Type B pancreatic cell (in vitro differentiated cells): ENCODE measurements at places on chromosomes 13 and 19. TPM values are rescaled to one million over a fixed set of nuclear protein-coding genes. Genes with fewer than 3 reads are reported as not detected.

DNA sequence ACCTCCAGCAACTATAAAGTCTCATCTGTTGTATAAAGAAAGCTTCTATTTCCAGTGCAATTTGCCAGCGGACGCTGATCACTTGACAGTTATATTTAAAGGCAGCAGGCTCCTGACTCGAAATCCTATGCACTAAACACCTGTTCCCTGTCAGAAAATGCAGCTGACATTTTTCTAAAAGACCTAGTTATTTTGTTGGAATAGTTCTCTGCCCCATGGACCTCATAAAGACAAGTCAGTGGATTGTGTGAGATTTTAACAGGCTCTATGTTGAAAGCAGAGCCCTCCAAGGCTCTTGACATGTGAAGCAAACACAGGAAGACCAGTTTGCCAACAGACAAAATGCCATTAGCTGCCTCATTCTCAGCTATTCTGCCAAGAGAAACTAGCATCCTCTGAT is 304.7 kb upstream of the KLF12 start:
- peaks cover 4% of the 10 kb centered on the region for H3K27me3 ChIP-seq
- H3K4me3 ChIP-seq = no peak overlapping the region
- H3K27ac ChIP-seq = no peak overlapping the region
- no peaks in the 10 kb centered on the region for H3K36me3 ChIP-seq
- DNase-seq = no peak
- H3K4me1 ChIP-seq = no peaks in the 10 kb centered on the region

GRCh38 chr19:17526922-17527321 is 15.5 kb downstream of the PGLS start:
- no peak for DNase-seq
- H3K27me3 ChIP-seq = peaks cover 5% of the 10 kb centered on the region
- no peaks in the 10 kb centered on the region for H3K4me1 ChIP-seq
- H3K4me3 ChIP-seq = no peak overlapping the region

- no peak for DNase-seq
- no peak overlapping the region for H3K4me3 ChIP-seq
- H3K27ac ChIP-seq = no peak overlapping the region
- H3K4me1 ChIP-seq = peaks cover 16% of the 10 kb centered on the region
- no peaks in the 10 kb centered on the region for H3K36me3 ChIP-seq
These were observed 99.4 kb upstream of the ZNF507 start for GRCh38 chr19:32246006-32246405.

GRCh38 chr13:112980434-112980833 is 11.4 kb downstream of the MCF2L start:
- H3K4me1 ChIP-seq = no peaks in the 10 kb centered on the region
- DNase-seq = no peak
- H3K27me3 ChIP-seq = no peaks in the 10 kb centered on the region
- H3K36me3 ChIP-seq = no peaks in the 10 kb centered on the region
- H3K4me3 ChIP-seq = no peak overlapping the region
- H3K27ac ChIP-seq = no peak overlapping the region

DNA sequence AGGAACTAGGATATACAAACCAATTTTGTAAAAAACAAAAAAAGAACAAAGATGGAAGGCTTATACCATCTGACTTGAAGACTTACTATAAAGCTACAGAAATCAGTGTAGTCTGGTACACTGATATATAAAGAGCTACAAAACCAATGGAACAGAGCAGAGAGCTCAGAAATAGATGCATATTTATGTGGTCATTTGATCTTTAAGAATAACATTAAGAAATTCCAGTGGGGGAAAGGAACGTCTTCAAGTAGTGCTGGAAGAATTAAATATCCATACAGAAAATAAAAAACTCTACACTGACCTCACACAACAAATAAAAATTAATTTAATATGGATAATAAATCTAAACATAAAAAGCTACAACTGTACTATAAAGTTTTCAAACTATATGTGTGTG is 317.0 kb downstream of the ENOX1 start:
- no peaks in the 10 kb centered on the region for H3K36me3 ChIP-seq
- peaks cover 4% of the 10 kb centered on the region for H3K4me1 ChIP-seq
- no peak for DNase-seq
- no peaks in the 10 kb centered on the region for H3K27me3 ChIP-seq
- no peak overlapping the region for H3K27ac ChIP-seq
- no peak overlapping the region for H3K4me3 ChIP-seq

GRCh38 chr19:12786141-12786870 is 5.0 kb upstream of the JUNB start:
- H3K4me1 ChIP-seq = peaks cover 30% of the 10 kb centered on the region
- no peak overlapping the region for H3K27ac ChIP-seq
- no peaks in the 10 kb centered on the region for H3K27me3 ChIP-seq
- H3K36me3 ChIP-seq = no peaks in the 10 kb centered on the region
- no peak for DNase-seq
- no peak overlapping the region for H3K4me3 ChIP-seq

- H3K4me1 ChIP-seq = peaks cover 9% of the 10 kb centered on the region
- DNase-seq = no peak
- no peaks in the 10 kb centered on the region for H3K27me3 ChIP-seq
- no peak overlapping the region for H3K4me3 ChIP-seq
- no peaks in the 10 kb centered on the region for H3K36me3 ChIP-seq
These were observed 140.2 kb downstream of the TNFRSF19 start for GRCh38 chr13:23710366-23710765.

- no peak for DNase-seq
- no peak overlapping the region for H3K4me3 ChIP-seq
- H3K36me3 ChIP-seq = no peaks in the 10 kb centered on the region
- no peak overlapping the region for H3K27ac ChIP-seq
- no peaks in the 10 kb centered on the region for H3K27me3 ChIP-seq
These were observed 891.5 kb downstream of the EFNB2 start for GRCh38 chr13:105643966-105644365.

ZNF773 gene
- total RNA-seq = 9.6 and 9.8 TPM in 2 replicates

TUBA3C gene
- total RNA-seq = not detected in 2 replicates

PCSK4 gene
- total RNA-seq = 9.6 and 12.4 TPM in 2 replicates

N4BP2L2 gene
- 104 and 124 TPM in 2 replicates for total RNA-seq

MYH14 gene
- total RNA-seq = 93.9 and 225 TPM in 2 replicates

LRRC63 gene
- total RNA-seq = 0.24 and 0.29 TPM in 2 replicates
